NCI-H2081 treated with DMSO at 0.1 percent for 48 hours (cell line): ENCODE measurements at places on chromosomes 1 and 21.

GRCh38 chr1:42038261-42038660, 114.9 kb upstream of the GUCA2B start:
- DNase-seq, result no peak

GRCh38 chr1:11664336-11665065, 501 bp downstream of the FBXO6 start:
- no peak for DNase-seq

DNA sequence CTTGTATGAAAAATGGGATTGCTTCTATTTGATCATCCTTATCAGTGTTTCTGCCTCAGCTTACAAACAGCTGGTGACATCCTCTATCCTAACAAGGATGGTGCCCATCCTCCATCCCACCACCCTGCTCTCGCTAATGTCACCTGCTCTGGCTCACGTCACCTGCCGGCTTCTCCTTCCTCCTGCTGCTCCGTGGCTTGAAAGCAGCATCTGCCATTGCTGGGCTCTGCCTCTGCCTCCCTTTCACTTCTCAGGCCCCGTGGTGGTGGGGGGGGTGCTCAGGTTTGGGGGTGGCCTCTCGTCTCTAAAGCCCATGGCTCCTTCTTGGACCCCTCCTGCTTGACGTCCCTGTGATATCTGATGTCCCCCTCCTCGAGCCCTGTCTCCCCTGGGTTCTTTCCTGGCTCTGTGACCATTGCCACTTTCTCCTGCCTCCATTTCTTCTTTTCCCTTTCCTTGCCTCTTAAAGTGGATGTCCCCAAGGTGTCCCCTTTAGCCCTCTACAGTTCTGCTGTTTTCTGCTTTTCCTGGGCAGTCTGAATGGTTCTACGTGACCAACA, 135.5 kb upstream of the ERRFI1 start:
- no peak for DNase-seq

DNA sequence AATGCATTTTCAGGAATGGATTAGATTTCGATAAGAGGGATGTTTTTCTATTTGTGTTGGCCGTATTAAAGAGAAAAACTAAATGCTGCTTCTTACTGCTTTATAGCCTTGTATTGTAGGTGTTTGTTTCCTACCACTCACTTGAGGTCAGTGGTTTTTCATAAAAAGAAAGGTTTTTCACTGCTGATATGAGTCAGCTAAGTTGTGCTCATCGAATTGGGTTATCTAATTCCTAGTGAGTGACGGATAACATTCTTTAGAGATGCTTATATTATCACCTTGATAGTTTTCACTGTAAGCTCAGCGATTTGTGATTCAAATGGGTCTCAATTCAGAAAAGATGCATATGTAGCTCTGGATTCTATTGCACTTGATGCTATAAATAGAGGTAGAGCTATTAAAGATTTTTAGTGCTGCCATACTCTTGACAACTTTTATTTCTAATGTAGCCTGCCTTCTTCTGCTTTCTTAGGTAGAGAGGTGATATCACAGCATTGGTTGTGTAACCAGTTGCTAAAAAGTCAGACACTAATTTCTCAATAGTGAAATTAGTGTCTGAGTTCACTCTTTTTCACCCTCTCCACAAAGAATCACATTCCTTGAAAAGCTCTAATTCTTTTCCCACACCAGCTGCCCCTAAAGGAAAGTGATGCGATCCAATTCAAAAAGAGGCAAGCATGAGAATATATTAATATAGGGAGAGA, 180.0 kb downstream of the RASAL2 start:
- no peak for DNase-seq

- DNase-seq, result no peak
These were observed 54.3 kb downstream of the NBPF6 start for GRCh38 chr1:108504447-108504846.

DNA sequence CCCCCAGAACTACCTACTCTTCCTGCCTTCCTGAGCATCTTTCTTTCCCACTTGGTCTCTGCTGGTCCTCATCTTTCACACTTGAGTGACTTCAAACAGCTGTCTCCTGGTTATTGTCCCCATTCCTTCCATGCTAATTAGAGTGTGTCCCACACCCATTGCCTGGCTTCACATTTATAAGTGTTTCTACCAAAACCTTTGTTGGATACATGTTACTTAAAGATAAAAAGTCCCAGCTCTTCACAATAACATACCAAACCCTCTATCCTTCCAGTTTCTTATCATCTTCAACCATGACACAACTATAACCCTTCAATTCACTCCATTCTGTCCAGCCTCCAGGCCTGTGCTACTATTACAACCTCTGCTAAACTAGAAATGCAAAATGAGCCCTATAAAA, 41.0 kb downstream of the VCAM1 start:
- DNase-seq, result no peak

- no peak for DNase-seq
These were observed 24.0 kb upstream of the WASF2 start for GRCh38 chr1:27513958-27514357.

DNA sequence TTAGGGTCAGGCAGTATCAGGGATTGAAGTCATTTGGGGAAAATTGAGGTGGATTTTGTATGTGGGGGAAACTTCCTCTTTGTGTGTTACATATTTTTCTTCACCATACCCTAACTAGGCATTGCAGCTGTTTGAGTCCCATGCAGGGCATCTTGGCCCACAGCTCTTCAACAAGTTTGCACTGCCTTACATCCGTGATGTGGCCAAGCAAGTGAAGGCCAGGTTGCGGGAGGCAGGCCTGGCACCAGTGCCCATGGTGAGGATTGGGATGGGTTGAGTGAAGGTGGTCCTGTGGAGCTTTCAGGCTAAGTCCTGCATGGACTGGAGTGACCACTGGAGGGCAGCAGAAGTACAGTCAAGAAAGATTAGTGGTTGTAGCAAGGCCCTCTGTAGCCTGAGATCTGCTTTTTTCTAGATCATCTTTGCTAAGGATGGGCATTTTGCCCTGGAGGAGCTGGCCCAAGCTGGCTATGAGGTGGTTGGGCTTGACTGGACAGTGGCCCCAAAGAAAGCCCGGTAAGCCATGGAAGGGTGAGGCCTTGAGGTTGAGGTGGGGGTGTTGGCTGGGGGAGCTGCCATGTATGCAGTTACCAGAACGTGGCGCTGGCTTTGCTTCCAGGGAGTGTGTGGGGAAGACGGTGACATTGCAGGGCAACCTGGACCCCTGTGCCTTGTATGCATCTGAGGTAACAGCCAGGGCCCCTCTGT, 2.4 kb downstream of the UROD start:
- peak; percentile 34 for DNase-seq

DNA sequence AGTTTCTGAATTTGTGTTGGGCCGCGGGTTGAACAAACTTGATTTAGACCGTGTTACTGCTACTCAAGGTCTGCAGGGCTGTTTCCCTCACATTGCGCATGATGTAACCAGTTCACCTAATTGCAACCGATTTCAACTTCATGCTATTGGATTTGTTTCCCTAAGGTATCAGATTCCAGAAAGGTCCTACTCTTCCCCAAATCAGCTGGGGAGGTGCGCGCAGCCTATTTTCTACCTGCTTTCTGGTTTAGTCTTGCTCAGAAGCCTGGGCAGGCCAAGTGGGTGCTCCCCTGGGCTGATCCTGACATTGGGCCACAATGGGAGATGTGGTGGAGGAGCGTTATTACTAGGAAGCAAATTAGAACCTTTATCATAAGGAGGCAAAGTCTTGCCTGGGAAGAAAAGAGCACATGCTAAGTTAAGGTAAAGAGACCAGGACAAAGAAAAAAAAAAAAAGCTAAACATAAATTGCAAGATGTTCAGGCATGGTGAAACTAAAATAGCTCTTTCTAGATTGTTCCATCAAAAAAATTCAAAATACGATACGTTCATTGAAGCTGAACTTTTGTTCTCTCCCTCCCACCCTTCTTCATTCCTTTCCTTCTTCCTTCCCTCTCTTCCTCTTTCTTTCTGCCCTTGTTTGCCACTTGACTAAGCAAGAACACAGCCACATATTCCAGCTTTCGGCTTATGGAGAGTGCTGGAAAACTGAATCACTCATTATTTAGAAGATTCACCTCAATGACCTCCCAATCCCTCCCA, 28.8 kb upstream of the TARBP1 start:
- no peak for DNase-seq

DNA sequence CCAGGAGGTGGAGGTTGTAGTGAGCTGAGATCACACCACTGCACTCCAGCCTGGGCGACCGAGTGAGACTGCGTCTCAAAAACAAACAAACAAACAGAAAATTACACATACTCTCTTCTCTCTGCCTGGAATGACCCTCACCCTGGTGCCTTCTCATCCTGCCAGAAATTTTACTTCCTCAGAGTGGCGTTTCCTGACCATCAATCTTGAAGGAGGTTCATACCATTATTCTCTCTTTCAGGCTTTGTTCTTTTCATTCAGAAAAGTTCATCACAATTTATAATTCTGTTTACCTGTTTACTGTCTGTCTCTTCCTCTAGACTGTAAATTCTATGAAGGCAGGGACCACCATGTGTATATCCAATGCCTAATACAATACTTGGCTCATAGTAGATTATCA, 79.3 kb downstream of the RPS6KA1 start:
- no peak for DNase-seq

GRCh38 chr1:41766546-41766945, 152.2 kb downstream of the HIVEP3 start:
- DNase-seq, result no peak

DNA sequence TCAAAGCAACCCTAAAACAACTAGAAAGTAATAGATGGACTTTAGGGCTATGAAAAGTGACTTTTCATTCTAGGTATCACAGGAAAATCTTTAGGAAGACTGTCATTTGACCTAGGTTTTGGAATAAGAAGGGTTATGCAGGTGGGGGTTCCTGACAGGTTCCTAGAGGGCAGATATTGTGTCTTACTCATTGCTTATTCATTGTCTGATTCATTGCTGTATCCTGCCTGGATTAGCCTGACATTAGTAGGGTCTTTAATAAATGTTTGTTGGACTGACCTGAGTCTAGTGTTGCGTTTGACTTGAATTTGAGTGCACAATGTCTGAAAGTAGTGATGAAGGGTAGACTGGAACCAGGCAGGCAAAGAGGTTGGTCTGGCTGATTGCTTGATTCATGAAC, 6.0 kb downstream of the FNBP1L start:
- no peak for DNase-seq

GRCh38 chr21:15001857-15002606, 62.8 kb downstream of the NRIP1 start:
- peak; percentile 71 for DNase-seq

DNA sequence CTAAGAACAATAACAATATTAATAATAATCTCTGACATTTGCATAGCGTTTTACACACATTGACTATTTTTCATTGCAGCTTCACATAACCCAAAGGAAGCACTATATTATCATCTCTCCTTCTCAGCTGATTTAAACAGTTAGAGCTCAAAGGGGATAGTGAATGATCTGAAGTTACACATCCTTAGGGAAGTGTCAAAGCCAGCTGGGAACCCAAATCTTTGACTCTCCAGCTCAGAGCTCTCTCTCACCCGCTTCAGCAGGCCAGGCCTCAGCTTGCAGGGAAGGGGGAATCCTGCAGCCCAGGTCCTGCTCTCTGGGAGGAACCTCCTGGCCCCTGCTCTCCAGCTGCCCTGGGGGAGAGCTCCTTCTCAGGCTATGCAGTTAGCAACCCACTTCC, 26.3 kb downstream of the PLEKHA6 start:
- DNase-seq, result no peak

DNA sequence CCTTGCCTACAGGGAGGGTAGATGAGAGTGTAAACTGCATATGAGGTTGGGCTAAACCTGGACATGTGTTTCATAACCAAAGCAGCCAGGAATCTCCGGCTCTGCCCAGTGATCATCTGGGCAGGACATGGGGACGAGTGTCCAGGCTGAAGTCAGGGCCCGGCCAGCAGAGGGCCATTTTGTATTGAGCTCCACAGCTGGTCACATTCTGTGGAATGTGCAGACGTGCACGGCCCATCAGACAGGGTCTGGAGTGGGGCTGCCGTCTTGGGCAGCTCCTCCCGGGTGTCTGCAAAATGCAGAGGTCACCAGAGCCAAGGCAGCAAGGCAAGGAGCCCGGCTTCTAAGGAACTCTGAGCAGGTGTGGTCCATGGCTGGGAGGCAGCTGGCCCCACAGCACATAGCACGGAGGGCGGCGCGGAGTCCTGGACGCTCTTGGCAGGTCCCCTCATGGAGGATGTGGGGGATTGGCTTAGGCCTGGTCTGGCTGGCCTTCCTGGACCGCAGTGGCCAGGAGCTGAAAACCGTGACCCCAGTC, 6.2 kb downstream of the LRRC3 start:
- DNase-seq, result no peak

- no peak for DNase-seq
These were observed 4.5 kb downstream of the GUCA2B start for GRCh38 chr1:42157667-42158066.

- DNase-seq, result no peak
These were observed 474.0 kb downstream of the LTN1 start for GRCh38 chr21:28518630-28519029.

- DNase-seq, result no peak
These were observed 19.9 kb downstream of the ELAPOR1 start for GRCh38 chr1:109133815-109134214.

DNA sequence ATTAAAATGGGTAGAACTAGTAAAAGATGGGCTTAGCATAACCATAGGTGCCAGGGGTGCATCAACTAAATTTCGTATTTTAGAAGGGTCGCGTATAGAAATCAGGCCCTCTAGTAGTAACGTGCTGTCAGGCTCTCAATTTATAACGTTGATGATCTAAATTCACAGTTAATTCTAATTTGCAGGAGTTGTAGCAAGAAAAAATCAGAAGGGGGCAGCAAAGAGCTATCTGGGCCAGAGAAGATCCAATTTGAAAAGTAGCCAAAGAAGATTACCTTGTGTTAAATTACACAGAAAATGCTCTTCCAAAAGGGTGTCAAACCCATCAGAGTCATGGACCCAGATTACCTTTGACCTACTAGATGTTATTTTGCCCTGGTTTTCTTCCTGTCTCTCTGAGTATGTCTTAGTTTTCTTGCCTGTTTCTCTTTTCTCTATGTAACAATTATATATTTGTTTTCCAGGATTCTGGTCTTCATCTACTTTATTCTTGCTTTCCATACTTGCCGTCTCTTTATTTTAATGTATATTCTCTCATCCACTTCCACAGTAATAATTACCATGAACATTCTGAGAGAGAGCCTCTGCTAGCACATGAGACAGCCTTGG, 1030.9 kb downstream of the AMY1C start:
- DNase-seq, result peak; percentile 25

DNA sequence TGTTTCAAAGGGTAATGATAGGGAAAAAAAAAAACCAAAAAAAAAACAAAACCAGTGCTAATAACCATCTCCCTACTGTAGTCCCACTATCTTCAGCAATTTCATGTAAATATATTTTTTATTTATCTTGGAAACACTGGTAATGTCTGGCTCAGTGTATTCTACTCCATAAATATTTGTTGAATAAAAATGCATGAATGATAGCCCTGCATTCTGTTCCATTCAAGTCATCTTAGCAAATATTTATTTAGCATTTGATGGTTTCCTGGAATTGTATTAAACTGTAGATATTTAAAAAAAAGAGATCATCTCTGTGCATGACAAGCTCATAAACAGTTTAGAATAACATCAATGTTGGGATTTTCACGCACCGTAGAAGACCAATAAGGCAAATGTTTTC, 24.2 kb downstream of the IL23R start:
- DNase-seq, result no peak

- DNase-seq, result no peak
These were observed 129.7 kb downstream of the ATP1B1 start for GRCh38 chr1:169236143-169236542.

- no peak for DNase-seq
These were observed 40.3 kb downstream of the MORN1 start for GRCh38 chr1:2350911-2351655.

GRCh38 chr1:225440380-225441221, 12.8 kb upstream of the LBR start:
- DNase-seq, result no peak

GRCh38 chr1:185567440-185567839, 166.8 kb upstream of the HMCN1 start:
- no peak for DNase-seq
